ENCODE measurements at places on chromosomes 13 and 19. TPM values are rescaled to one million over a fixed set of nuclear protein-coding genes. Genes with fewer than 3 reads are reported as not detected.

DNA sequence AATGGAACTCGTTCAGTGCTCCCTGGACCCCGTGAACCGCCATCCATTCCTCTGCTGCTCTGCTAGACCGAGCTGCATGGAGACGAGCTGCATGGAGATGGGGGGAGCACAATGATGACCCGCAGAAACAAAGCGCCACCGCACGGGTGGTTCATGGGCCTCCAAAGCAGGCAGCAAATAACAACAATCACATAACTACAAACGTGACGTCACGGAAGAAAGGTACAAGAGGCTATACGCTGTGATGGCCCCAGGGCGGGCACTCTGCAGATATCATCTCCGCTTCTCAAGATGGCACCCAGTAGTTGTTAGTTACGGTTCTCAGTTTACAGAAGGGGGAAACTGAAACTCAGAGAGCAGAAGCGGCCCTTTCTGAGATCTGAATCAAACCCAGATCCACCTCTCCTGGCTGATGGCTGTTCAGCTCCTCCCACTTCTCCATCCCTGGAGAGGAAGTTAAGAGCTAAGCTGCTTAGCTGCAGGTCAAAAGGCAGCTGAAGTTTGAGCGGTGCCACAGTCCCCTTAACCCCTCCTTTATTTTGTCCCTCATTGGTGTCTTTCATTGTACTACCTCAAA is 1.7 kb downstream of the ATP13A1 start:
- peak overlapping the region; percentile 96 for H3K27ac ChIP-seq
- H3K4me3 ChIP-seq: peak overlapping the region; percentile 93
- H3K36me3 ChIP-seq: peaks cover 49% of the 10 kb centered on the region
- DNase-seq: peak; percentile 56
- H3K4me1 ChIP-seq: peaks cover 24% of the 10 kb centered on the region

GRCh38 chr13:76884186-76884906 is 1.9 kb downstream of the KCTD12 start:
- H3K4me1 ChIP-seq: peaks cover 40% of the 10 kb centered on the region
- peak overlapping the region; percentile 82 for H3K4me3 ChIP-seq
- peaks cover 10% of the 10 kb centered on the region for H3K27me3 ChIP-seq
- peak overlapping the region; percentile 72 for H3K27ac ChIP-seq
- peaks cover 3% of the 10 kb centered on the region for H3K36me3 ChIP-seq

GRCh38 chr19:46023311-46023779 is 492 bp upstream of the PGLYRP1 start:
- no peaks in the 10 kb centered on the region for H3K36me3 ChIP-seq
- no peak overlapping the region for H3K27ac ChIP-seq
- H3K4me3 ChIP-seq: no peak overlapping the region
- no peak for DNase-seq
- peaks cover 12% of the 10 kb centered on the region for H3K4me1 ChIP-seq
- H3K27me3 ChIP-seq: peaks cover 28% of the 10 kb centered on the region

DNA sequence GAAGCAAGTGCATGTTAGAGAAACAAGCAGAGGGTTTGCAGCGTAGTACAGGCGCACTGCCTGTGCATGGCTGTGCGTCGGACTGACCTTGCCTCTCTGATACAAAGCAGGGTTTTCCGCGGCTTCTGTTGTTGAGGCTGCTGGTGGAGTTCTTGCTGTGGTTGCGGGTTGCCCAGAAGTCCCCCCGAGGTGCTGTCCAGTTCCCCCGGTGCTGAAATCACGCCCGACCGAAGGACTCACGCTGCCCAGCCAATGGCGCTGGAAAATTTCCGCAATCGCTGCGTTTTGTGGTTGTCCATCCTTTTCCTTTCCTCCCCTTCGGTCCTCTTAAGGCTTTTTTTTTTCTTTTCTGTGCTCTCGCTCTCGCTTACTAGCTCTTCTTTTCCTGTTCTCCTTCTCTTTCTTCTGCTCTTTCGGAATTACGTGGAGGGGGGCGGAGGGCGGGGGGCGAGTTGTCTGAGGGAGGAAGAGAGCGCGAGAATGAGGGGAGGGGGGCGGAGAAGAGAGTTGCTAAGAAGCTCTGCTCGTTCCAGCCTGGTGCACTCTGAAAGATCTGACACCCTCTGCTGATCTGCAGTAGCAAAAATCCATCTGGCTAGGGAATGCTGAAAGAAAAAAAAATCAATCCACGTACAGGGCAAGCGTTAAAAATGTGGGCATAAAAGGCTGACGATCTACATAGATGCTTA is at the start of gene SLITRK1:
Gene SLITRK1, minus strand, starts transcription at position 558 of the 689 bp plus-strand sequence. CDS start 967 bp downstream, outside the sequence.
- H3K27me3 ChIP-seq: peaks cover 60% of the 10 kb centered on the region
- H3K36me3 ChIP-seq: peaks cover 2% of the 10 kb centered on the region
- DNase-seq: peak; percentile 27
- H3K4me1 ChIP-seq: peaks cover 6% of the 10 kb centered on the region
- H3K4me3 ChIP-seq: no peak within 1 kb of the TSS
- no peak within 1 kb of the TSS for H3K27ac ChIP-seq

Gene NCR1
- total RNA-seq: not detected

DNA sequence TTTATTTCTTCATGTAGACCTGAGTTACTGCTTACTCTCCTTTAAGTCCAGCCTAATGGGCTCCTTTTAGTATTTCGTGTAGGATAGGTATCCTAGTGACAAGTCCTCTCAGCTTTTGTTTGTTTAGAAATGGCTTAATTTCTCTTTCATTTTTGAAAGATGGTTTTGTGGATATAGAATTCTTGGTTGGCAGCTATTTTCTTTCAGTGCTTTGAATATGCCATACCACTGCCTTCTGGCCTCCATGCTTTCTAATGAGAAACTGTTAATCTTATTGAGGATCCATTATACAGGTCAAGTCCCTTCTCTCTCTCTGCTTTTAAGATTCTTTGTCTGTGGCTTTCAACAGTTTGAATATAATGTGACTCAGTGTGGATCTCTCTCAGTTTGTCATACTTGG is 46.8 kb upstream of the SACS start:
- H3K27me3 ChIP-seq: peaks cover 24% of the 10 kb centered on the region
- no peak for DNase-seq
- no peaks in the 10 kb centered on the region for H3K4me1 ChIP-seq
- no peak overlapping the region for H3K4me3 ChIP-seq
